ENCODE measurements at places on chromosomes 4 and X.

GRCh38 chrX:39891781-39892180 lies 206.0 kb downstream of the BCOR start:
- no peak for DNase-seq

DNA sequence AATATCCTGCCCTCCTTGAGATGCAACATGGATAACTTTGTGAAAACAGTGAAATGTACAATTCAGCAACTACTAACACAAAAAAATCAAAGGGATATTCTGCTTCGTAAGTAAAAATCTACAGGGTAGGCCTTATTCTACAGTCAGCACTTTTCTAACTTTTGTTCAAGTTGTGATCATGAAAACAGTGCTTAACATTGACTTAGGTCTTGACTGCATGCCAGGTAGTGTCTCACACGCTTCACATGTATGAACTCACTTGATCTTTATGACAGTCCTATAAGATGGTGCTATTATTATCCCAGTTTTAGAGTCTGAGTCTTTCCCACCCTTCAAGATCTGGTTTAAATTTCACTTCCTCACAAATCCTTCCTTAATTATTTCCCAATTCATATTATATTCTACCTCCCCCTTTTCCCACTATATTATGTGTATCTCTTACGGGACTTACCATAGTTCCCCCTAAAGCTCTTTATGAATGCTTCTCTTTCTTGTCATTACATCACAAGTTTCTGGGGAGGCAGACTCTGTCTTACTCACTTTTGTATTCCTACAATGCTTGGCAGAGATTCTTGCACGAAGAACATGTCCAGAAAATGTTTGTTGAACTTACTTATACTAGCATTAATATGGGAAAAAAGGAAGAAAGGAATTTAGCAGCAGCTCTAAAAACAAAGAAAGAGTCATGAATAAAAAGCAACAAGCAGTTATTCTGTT lies 179.8 kb downstream of the SCFD2 start:
- DNase-seq = no peak

DNA sequence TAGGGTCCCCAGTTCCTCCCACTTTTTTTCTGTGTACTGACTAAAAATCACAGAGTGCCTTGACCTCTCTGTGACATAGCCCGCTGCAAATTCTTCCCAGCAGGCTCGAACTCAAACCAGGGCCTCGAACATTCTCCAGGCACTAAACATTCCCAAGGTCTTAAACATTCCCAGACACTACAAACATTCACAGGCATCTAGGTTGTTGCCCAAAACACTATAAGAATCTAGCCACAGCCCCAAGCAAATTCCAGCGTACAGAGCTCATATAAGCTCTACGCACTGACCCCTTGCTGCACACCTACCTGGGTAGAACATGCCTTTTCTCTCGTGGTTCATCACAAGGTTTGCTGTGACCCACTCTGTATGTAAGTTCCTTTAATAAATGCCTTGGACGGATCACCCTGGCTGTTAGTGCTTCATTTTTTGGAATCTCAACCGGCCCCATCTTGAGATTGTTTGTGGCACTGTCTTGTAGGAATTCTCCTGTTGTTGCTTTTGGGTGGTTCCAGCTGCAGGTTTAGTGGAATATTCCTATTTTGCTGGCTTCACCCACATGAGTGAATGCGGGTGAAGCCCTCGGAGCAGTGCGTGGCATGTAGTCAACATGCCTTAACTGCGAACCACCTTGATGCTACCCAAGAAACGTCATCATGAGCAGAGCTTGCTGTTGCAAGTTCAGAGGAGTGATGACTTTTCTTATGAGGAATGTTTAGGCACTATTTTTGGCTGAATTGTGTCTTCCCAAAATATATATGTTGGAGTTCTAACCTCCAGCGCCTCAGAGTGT lies 230.0 kb downstream of the HS3ST1 start:
- no peak for DNase-seq

DNA sequence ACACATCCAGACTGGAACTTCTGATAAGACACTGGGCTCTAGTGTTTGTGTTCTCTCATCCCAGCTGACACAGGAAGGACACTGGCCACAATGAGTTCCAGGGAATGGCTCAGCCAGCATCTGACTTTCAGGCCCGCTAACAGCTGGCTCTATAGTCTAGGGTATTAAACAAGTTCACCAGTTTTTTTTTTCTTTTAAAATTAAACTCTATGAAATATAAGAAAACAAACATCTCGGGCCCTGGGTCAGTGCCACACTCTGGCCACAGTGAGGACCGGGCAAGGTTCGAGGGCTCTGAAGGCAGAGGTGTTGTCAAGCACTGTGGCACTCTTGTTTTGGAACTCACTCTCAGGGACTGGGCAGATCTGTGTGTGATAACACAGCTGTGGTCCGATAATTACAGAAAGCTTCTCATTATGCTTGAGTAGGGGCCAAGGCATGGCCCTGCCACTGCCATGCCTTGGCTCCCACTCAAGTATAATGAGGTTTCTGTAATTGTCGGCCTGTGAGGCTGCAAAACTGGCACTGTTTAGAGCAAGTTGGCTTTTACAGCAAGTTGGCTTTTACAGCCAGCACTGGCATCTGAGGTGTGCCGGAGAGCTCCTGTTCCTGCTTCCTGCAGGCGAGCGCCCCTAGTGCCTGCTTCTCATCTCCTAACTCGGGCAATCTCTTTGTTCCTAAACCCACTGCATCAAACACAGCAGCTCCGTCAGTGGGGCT lies 62.8 kb downstream of the PPP1R2C start:
- DNase-seq = peak; percentile 7

DNA sequence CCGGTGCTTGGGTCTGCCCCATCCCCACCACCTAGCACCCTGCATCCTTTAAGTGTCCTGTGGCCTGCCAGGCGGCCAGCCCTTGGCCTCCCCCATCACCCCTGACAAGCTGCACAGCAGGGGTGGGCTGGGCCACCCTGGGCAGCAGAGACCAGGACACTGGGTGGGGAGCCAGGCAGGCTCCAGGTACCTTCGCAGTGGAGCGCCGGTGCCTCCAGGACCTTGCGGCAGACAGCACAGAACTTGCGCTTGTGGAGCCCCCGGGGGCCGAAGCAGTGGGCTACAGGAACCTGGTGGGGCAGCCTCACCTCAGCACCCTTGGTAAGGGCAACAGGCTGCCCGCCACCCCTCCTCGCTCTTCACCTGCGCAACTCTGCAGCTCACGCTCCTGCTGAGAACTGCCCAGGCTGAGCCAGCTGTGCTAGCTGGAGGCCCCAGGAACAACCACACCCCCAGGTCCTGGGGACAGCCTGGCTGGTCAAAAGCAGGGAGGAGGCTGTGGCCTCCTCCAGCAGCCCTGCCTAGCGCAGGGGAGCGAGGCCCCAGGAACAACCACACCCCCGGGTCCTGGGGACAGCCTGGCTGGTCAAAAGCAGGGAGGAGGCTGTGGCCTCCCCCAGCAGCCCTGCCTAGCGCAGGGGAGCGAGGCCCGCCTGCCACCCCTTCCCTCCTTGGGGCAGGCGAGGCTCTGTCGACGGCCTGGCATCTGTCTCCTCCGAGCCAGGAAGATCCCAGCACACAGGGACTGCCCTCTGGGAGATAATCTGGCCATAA lies 4.6 kb downstream of the DGKQ start:
- DNase-seq = no peak

DNA sequence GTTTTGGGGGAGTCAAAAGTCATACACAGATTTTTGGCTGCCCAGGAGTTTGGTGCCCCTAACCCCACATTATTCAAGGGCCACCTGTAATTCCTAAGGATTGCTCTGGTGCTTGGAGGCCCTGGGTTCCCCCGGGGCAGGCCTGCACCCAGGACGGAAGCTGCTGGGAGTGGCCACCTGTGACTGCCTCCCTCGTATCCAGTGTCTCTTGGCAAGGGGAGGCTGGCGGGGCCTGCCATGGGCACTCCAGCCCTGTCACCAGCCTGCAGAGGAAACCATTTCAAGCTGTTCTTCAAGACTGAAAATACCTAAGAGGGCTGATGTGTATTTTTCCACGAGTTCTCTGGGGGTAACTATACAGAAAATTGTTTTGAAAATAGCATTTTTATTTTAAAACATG lies 24.5 kb upstream of the GPR78 start:
- no peak for DNase-seq

GRCh38 chrX:51837921-51838320 lies 55.5 kb upstream of the MAGED1 start:
- DNase-seq = no peak

DNA sequence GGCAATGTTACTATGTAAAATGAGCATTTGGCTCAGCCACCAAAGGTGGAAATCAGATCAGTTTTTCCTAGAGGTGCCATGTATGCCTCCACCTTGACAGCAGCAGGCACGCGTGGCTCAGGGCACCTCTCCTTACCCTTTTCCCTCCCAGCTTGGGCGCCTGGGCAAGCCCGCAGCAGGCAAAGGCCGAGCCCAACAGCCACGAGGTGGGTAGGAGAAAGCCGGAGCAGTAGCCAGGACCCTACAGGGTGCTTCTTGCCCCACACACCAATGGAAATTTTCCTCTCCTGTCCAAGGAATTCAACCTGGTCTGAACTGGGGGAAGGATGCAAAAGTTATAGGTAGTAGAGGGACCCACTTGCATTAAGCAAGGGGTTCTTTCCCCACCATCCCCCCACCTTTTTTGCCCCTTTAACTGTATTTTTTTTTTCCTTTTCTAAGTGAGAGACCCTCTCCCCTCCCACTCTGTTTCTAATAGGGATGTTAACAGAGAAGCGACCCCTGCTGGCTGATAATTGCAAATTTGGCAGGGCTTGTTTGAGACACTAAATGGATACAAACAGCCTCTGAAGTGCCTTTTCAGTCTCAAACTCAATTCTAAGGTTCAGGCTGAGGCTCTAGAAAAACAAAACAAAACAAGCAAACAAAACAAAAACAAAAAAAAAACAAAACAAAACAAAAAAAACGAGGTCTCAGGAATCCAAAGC lies 895.1 kb downstream of the PCDH18 start:
- DNase-seq = no peak

GRCh38 chrX:47198026-47198686 lies 4.5 kb downstream of the UBA1 start:
- no peak for DNase-seq

DNA sequence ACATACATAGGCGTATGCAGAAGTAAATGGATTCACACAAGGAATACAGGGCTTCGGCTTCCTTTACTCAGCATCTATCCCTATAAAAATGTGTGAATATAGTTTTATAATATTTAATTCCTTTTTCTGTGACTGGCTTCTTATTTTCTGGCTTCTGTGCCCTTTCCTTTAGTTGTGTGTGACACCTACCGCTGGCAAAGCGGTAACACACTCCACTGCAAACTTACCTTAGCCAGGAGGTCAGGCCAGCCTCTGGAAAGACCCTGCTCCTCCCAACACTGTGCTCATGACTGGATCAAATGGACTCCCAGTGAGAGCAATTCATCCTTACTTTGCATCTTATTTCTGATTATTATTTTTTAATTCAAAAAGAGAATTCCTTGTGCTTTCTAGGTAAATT lies 244.2 kb downstream of the ANK2 start:
- DNase-seq = no peak

DNA sequence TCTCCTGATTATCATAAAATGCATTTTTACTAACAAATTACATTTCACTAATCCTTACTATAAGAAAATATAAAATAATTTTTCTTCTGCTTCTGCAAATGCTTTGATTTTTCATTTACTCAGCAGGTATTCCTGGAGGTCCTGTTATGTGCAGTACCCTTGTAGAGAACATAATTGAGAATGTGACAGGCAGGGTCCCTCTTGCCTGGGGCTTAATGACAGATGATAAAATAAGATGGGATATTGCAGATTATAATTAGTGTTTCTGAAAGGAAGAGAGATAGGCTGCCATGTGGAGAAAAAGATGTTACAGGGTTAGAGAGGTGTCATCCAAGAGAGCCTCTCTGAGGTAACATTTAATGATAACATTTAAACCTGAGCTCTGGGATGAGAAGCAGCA lies 128.9 kb downstream of the MAD2L1 start:
- DNase-seq = no peak

DNA sequence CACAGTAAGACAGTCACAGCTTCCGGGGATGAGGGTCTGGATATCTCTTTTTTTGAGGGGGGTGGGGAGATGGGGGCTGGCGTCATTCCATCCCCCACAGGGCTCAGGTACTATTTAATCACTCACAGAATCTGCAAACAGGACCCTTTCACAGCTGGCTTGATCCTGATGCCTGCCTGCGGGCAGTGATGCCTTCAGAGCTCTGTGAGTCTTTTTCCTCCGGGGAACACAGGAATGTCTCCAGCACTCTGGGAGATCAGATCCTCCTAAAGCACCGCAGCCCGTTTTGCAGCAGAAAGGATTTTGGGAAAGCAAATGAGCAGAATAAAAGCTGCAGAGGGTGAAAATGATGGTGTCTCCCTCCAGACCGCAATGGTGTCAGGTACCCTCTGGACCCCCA lies 13.2 kb upstream of the SHOX start:
- DNase-seq = no peak

DNA sequence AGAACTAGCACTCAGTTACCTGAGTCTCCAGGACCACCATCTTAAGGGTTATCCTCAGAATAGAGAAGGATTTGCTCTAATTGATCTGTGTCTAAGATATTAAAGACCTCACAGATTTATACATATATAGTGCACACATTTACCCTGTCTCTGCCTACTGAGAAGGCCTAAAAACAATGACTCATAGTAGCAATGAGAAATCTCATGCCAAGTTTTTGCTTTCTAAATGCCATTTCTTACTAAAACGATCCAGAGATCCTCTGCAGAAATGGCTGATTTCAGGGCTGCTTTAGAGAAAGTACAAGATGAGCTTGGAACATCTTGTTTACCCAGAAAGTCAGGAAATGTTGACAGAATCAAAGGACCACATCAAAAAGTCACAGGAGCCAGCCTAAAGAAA lies 79.1 kb upstream of the INPP4B start:
- DNase-seq = no peak

DNA sequence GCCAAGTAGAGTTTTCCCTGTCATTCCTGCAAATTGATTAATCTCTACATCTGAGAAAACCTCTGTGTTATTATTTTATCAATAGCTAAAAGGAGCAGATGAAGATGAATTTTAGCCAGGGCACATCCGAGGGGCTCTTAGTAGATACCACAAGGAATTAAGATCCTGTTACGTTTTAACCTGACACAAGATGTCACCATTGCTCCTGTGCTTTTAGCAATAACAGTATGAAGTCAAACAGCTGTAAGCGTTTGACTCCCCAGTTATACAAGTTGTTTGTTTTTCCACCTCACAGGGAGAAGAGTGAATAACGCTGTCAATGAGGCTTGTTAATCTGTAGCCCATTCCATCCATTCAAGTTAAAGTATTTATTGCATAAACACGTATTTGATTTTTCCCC lies 76.0 kb upstream of the AP1S2 start:
- no peak for DNase-seq

GRCh38 chrX:45602151-45602550 lies 401.5 kb upstream of the DIPK2B start:
- no peak for DNase-seq

- DNase-seq = no peak
These were observed 33.0 kb downstream of the PLAC1 start for GRCh38 chrX:134625315-134625718.

DNA sequence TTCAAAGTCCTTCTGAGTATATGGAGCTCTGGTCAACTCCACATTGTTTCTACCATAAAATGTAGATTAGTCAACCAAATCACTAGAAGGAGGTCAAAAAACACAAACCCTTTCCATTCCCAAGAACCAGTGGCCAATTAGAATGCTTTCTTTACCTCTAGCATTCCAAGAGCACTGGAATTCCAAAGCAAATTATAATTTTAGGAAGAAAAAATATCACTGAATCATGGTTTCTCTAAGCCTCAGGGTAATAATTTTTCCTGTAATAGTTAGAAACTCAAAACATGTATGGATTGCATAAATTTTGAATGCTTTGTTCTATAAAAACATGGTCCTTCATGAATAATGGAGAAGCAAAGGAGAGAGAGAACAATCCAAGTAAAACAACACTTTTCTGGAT lies 39.5 kb downstream of the LEF1 start:
- no peak for DNase-seq
